ENCODE measurements at places on chromosomes 2 and 18.

- DNase-seq, result no peak
These were observed 16.4 kb upstream of the RTTN start for GRCh38 chr18:70221915-70222278.

DNA sequence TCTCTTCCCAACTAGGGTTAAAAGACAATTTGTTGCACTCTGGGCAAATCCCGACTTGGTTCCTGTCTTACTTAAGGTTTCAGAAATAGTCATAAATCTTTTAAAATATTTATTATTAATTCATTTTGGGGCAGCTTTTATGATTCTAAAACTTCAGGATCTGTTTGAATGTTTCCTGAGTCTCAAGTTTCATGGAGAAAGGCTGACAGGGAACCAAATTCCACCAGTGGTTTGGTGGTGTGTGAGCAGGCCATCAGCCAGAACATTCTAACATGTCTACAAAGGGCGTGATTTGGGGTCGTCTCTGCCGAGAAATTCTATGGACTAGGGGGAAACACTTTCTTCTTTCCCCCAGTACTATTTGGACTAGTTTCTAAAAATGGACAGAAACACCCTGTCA lies 366.4 kb downstream of the ZNF521 start:
- DNase-seq, result no peak

DNA sequence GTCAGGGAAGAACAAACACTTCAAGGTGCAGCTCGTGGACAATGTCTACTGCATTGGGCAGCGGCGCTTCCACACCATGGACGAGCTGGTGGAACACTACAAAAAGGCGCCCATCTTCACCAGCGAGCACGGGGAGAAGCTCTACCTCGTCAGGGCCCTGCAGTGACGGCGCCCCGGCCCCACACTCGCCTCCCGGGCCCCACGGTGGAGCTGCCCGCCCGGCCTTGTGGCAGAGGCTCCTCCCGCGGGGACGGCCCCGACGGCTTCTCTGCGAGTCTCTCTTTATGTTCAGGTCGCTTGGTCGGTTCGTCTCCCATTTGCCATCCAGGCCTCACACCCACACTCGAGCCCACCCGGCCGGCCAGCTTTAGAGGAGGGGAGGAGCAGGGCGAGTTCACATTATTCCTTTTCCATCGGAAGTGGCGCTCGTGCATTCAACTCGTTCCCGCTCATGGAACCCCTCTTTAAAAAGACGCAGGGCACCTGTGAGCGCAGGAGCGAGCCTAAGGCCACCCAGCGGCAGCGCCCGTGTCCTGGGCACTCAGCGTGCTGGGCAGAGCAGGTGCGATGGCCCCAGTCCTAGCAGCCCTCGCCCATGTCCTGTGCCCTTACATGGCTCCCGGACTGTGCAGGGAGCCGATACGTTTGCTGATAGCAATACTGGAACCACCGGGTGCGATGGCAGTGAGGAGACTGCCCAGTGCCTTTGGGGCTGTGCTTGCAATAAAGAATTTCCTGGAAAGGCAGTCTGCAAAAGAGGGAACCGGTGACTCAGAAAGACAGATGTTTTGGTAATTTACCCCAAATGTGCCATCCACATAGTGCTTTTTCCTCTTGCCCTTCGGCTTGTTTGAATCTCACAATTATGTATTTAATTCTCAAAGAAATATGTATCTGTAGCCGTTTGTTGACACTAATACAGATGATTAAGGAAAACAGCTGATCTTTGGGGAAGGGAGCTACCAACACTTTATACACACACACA lies 148.6 kb downstream of the NCK2 start:
- no peak for DNase-seq

DNA sequence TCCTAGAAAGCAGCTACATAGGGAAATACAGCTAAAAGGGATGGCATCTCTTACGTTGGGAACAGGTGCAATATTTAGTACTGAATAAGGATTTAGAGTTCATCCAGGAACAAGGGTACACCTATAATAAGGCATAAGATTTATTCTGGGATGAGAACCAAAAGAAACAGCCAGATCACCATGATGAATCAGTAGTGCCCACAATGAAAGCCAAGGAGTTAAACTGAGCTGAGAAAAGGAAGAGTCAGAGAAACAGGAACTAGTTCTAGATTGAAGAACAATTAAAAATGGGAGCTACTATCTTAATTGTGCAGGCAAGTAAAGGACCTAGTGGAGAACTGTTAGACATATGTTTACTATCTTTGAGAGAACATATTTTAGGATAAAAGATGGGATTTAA lies 692.3 kb downstream of the LRP1B start:
- DNase-seq, result no peak

DNA sequence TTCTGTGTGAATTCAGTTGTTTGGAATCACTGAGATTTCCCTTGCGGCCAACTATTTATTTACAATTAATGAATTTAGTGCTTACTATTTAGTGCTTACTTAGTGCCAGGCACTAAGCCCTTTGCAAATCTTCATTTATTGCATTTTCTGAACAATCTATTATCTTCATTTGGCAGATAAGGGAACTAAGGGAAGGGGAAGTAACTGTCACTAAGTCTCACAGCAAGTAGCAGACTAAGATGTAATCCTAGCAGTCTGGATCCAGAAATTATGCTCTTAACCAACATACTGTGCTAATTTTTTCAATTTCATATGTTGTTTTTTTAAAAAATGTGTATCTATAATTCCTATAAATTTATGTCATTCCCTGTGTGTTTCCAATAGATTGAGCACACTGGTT lies 214.4 kb upstream of the EPC2 start:
- DNase-seq, result no peak

DNA sequence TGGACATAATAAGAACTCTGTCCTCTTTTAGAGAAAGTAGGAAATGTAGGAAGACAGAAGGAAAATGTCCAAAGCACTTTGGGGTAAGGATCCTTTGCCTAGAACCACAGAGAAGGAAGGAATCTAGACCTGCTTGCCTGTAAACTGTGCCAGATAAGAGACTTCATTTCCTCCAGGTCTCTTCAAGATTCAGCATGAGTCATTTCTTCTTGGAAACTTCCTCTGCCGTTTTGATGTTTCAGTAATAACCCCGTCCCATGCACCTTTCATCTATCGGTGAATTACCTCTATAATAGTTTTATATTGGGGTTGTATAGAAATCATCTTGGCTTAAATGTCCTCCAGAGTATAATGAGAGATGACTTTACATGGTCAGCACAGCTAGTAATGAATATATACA lies 63.2 kb upstream of the LRATD1 start:
- no peak for DNase-seq

GRCh38 chr18:10436160-10436559 lies 18.3 kb upstream of the APCDD1 start:
- DNase-seq, result no peak
